ENCODE measurements at places on chromosomes 2 and 18.
A peak's percentile ranks its signal among the peaks of the same experiment; 100 is the strongest.

- H3K36me3 ChIP-seq, result peaks cover 64% of the 10 kb centered on the region
- H3K4me3 ChIP-seq, result no peak overlapping the region
- no peak overlapping the region for H3K27ac ChIP-seq
These were observed 15.5 kb downstream of the FOSL2 start for GRCh38 chr2:28407976-28408690.

- no peak overlapping the region for H3K27ac ChIP-seq
- DNase-seq, result no peak
- H3K27me3 ChIP-seq, result no peaks in the 10 kb centered on the region
- no peak overlapping the region for H3K4me3 ChIP-seq
- no peaks in the 10 kb centered on the region for H3K4me1 ChIP-seq
- H3K36me3 ChIP-seq, result peaks cover 8% of the 10 kb centered on the region
These were observed 150.6 kb upstream of the MAPRE2 start for GRCh38 chr18:34890486-34891085.

DNA sequence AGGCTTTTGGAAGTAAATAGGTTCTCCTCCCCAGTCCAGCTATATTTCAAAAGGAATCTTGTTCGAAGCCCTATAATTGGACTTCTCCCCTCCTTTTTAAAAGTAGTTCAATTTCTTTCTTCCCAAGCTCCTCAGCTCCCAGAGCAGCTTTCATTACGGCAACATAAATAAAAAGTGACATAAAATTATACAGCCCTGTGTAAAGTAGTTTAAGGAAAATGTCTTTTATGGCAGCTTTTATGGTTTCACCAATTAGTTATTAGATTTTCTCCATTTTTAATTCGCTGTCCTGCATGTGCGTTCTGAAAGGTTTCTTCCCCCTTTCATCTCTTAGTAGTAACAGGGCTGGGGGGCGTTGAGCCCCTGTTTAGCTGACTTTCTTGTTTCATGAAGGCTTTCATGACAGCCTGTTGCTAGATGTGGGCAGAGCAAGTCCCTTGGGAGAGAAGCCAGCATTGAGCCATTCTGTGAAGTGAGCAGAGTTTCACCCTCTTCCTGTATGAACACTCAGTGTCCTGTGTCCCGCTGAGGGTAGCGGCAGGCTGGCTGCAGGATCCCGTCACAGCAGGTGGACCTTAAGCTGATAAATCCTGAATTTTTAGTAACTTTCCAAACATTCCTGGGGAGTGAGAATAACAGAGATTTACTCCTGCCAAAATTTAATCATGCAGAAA is 229.7 kb upstream of the SPRED2 start:
- no peak overlapping the region for H3K4me3 ChIP-seq
- peaks cover 15% of the 10 kb centered on the region for H3K27me3 ChIP-seq
- H3K4me1 ChIP-seq, result no peaks in the 10 kb centered on the region
- H3K36me3 ChIP-seq, result no peaks in the 10 kb centered on the region
- no peak overlapping the region for H3K27ac ChIP-seq

DNA sequence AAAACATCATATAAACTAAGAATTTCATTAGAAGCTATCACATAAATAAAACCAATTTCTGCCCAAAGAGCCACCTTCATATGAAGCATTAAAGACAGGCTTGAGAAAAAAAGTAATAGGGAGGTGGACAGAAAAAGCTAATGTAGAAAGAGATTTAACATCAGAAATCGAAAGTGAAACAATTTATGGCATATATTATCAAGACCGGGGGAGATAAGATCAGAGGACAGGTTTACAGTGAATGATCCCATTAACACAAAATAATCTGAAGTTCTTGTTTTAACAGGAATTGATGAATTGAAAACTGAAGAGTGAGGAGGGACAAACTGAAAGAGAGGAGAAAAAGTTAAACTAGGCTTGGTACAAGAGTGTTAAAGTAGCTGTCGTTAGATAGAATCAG is 786.3 kb upstream of the FSHR start:
- no peaks in the 10 kb centered on the region for H3K36me3 ChIP-seq
- H3K27me3 ChIP-seq, result peaks cover 31% of the 10 kb centered on the region

DNA sequence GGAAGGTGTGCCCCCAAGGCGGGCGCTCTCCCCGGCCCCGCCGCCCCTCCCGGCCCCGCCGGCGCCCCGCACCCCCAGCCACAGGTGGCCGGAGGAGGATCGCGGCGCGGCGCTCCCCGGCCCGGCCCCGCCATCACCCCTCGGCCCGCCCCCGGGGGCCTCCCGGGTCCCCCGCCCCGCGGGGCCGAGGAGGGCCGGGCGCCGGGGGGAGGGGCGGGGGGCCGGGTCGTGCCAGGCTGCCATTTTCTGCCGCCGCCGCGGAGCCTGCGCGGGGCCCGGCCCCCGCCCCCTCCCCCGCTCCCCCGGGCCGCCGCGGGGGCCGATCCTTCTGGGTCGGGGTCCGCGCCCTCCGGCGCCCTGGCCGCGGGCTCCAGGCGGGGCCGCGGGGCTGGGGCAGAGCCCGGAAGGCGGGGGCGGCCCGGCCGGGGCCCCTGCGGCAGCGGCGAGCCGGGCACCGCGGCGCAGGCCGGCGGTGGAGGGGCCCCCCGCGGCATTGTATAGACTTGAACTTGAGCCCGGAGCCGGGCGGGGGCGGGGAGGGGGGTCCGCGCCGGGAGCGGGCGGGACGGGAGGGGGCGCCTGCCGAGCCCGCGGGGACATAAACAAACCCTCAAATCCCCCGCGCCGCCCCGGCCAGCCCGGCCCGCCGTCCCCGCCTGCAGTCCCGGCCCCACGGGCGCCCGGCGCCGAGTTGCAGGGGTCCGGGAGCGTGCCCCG is 556 bp downstream of the DNMT3A start:
- H3K4me1 ChIP-seq, result peaks cover 8% of the 10 kb centered on the region
- DNase-seq, result no peak
- peaks cover 16% of the 10 kb centered on the region for H3K27me3 ChIP-seq
- no peak overlapping the region for H3K4me3 ChIP-seq
- no peak overlapping the region for H3K27ac ChIP-seq

GRCh38 chr2:230711224-230711623 is 1.4 kb upstream of the CAB39 start:
- H3K4me3 ChIP-seq, result no peak overlapping the region
- no peaks in the 10 kb centered on the region for H3K4me1 ChIP-seq
- peaks cover 9% of the 10 kb centered on the region for H3K36me3 ChIP-seq

DNA sequence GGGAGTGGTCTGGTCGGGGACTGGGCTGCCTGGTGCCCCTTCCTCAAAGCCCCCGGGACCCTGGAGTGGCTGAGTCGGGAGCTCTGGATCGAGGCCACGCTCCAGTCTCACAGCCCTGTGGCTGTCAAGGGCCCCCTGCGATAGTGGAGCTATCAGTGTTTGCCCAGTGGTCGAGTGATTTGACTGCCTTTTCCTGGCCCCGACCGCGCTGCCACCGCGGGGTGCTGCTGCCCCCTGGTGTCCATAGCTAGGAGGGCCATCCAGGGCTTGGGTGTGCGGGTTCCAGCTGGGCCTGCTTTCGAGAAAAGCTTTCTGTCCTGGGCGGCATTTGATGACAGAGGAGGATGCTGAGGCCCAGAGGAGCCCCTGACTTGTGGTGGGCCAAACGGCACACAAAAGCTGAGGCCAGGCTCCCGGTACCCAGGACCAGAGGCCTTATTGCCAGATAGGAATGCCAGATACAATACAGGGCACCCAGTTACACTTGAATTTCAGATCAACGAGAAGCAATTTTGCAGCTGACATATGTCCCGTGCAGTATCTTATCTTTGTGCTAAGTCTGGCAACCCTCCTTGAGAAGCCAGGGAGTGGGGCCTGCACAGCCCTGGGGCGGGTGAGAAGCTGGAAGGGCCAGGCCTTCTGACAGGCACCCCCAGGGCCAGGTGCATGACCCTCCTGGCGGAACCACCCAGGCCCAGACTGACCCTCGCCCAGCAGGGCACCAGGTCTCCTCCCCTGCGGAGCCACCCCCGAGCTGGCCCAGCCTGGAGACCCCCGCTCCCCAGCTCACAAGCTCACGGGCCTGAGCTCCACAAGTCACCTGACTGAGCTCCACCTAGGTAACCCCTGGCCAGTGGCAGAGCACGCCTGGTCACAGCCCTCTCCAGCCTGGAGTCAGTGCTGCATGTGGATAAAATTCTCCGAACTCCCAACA is 13.0 kb downstream of the ODC1 start:
- no peaks in the 10 kb centered on the region for H3K27me3 ChIP-seq
- peaks cover 18% of the 10 kb centered on the region for H3K36me3 ChIP-seq
- DNase-seq, result peak; percentile 97
- H3K4me3 ChIP-seq, result no peak overlapping the region

All from endodermal cell (in vitro differentiated cells).